ENCODE measurements at places on chromosomes 6 and 20. TPM values are rescaled to one million over a fixed set of nuclear protein-coding genes. Genes with fewer than 3 reads are reported as not detected.

The PXDC1 gene
- total RNA-seq = 0.57 TPM

The MICB gene
- total RNA-seq = 36.1 TPM

The DYNLT2 gene
- 2.2 TPM for total RNA-seq

The GRM1 gene
- not detected for total RNA-seq

The PCMT1 gene
- 88.8 TPM for total RNA-seq

The CCDC170 gene
- 0.15 TPM for total RNA-seq
